ENCODE measurements at places on chromosomes 3 and 15.

- DNase-seq = no peak
These were observed 9.4 kb downstream of the TMOD2 start for GRCh38 chr15:51760805-51761204.

DNA sequence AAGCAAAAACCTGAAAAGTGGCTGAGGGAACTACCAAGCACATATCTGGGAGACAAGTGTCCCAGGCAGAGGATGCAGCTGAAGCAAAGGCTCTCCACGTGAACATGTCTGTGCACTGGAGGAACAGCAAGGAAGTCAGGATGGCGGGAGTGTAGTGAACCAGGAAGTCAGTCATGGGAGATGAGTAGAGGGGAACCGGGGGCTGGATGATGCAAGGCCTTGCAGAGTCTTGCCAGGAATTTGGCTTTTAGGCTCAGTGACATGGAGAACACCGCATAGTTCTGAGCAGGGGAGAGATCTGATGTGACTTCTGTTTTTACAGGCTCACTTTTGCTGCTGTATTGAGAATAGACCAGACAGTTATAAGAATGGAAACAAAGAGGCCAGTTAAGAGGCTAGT is 19.0 kb downstream of the C2CD4A start:
- DNase-seq = no peak

GRCh38 chr3:42996633-42997075 is 17.5 kb downstream of the GASK1A start:
- DNase-seq = no peak

DNA sequence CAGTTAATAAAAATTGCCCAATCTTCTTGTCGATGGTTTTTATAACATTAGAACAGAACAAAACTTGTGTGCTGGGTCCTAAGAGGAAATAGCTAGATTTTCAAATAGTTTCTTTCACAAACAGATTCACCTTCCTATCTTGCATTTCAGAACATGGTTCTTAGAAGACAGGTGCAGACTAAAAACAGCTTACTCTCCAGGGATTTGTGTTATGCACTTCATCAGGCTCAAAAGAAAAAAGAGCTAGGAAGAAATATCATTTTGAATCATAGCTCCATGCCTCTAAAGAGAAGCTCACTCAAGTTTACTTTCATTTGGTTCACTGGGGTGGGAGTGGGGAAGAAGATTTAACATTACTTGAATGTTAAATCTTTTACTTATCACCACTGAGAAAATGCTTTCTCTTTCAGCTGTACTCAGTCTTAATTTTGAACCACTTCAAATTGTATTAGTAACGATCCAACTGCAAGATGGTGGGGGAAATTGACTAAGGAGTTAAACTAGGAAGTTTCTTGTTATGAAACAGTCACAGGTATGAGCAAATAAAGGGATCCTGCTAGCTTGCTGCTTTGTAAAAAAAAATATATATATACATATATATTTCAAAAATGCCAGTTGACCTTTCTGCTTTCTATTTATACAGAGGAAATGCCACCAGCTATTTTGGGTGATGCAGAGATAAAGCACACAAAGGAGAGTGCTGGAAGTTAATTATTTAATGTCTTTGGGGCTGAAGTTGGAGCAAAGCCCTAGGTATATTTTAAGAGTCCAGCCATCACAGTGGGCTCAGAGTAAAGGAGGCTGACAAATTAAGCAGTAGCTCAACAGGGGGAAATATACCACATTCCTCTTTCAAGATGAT is 28.3 kb upstream of the NUDT16 start:
- no peak for DNase-seq

DNA sequence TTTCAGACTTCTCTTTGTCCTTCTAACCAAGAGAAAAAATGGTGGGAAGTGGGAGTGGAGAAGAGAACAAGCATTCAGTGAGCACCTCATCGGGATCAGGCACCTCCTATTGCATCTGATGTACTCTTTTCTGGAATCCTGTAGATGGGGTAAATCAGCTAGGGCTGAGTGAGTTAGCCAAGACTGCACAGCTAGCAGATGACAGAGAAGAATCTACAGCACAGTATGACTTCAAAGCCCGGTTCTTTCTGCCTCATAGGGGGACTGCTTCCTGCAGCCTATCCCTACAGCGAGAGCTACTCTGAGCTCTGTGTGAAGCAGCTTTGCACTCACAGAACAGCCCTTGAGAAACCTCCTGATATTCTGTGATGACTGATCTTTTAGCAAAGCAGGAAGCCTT is 275.2 kb upstream of the MEIS2 start:
- no peak for DNase-seq

DNA sequence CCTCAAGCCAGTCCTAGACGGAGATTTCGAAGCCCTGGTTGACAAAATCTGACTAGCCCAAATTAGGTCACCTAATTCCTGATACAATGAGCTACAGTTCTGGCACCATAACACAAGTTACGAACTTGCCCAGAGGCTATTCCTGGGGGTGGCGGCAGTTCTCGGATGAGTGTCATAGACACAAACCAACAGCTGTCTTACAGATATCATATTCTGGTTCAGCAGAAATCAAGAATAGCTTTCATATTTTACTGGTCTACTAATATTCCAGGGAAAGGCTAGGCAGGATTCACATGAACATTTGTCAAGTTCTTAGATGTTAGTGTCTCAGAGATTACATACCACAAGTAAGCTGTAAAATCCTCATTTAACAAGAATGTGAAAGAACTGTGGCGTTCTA is 8.8 kb downstream of the ANAPC13 start:
- no peak for DNase-seq

DNA sequence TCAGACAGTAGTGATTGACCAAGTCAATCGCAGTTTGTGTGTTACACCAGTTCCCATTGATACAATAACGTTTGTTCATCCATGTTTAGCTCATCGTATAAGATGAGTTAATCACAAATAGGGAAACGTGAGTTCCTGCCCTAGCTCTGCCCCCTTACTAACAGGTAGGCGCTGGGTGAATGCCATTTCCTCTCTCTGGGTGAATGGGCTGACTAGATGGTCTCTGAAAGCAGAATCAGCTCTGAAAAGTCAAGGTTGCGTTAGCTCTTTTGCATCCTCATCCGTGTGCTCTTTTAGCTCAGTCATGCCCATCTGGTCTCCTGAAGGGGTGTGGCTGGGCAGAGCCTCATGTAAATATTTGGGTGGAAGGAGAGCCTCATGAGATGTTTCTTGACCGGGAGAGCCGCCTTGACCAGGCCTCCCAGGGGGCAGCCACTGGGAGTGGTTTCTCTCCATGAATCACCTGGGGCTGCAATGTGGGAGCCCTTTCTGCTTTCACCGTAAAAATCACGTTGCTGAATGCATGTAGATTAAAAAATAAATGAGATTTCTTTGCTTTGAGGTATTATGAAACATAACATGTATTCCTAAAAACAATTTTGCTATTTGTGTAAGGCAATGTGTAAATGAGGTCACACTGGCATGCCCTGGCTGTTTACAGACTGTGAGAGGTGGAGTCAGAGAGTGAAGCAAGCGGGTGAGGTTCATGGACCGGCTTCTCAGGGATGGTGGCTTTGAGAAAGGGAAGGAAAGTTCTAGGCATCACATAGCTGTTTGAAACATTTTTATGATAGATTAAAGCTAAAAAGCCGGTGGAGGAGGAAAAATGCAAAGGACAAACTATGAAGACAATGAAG is 108.4 kb upstream of the RASGRP1 start:
- no peak for DNase-seq

- DNase-seq = no peak
These were observed 16.6 kb downstream of the CAPN3 start for GRCh38 chr15:42375941-42376340.

DNA sequence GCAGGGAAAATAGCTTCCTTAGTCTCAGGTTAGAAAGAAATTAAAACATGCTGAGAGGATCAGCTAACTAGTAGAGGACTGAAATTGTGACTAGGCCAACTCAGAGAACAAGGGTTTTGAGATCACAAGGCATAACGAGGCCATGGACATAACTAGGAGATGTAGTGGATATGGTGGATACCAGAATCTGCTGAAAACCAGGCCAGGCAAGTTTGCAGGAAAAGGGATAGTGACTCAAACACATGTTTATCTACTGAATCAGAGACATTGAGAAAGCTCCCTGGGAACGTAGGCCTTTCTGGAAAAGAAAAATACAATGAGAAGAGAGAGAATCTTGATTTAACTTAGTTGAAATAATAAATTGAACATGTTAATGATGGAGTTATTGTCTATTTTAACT is 326.5 kb upstream of the GBE1 start:
- DNase-seq = no peak

GRCh38 chr3:127801731-127802313 is 20.5 kb downstream of the MGLL start:
- DNase-seq = no peak

DNA sequence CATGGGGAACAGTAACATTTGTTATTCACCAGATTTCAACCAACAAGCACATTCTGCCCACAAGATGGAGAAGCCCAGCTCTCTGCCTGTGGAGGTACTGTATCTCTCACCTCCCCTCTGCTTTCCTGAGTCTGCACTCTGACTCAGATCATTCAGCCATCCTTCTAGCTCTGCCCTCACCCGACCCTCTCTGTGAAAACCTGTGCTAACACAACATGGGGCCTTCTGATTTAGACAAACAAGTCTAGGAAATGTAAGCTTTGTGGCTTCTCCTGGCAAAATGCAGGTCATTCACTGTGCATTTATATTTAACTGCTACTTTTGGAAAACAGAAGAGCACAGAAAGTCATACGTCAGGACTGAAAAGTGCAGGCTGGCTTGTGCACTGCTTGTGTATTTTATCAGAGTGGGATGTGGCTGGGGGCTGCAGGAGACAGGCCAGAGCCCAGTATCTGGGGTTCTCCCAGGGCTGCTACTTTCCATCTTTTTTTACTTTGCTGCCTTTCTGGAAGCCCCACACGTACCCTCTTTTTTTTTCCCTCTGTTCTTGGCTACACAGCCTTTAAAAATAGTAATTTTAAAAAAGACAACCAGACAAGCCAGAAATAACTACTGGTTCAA is 50.8 kb downstream of the SUSD5 start:
- DNase-seq = no peak

All from NCI-H1930 (cell line).